NCI-H187 (cell line): ENCODE measurements at places on chromosomes 2 and 18.

GRCh38 chr2:175575346-175576258 is 394.1 kb upstream of the ATP5MC3 start:
- DNase-seq = no peak

GRCh38 chr2:24382363-24383073 is 22.2 kb upstream of the ITSN2 start:
- no peak for DNase-seq

DNA sequence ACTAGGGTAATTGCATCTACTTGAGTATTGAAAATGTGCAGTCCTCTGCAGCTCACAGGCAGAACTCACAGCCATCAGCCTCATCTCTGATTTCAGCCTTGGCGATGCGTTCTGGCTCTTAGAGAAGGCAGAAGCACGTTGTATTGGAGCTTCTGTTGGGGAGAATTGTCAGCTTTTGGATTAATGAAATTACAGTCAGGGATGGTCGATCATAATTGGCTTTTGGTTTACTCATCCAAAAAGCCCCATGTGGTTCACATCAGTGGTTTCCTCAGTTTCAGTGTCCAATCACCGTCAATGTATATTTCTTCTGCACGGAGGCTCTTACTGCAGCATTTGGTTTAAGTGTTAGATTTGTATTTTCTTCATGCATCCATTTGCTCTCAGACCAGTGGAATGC is 218.5 kb upstream of the SOX11 start:
- peak; percentile 74 for DNase-seq

- no peak for DNase-seq
Measured at GRCh38 chr18:65822826-65823225, 72.0 kb downstream of the CDH7 start.

DNA sequence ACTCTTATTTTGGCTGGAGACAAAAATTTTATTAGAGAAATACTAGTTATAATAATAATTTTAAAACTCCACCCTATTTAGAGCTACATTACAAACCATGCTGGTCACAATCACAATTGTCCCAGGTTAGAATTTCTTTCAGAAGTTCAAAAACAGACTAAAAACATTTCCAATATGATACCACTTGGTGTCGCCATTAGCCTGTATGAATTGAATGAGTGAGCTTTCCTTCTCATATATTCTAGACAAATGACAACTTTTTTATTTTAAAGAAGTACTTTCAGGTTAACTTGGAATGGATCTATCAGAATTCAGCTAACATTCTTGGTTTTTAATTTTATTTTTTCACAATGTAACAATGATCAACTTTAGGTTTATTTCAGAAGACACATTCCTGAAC is 48.0 kb downstream of the SERPINB8 start:
- no peak for DNase-seq

- DNase-seq = no peak
Measured at GRCh38 chr2:161415987-161416707, at the start of gene TBR1. Gene TBR1 (plus strand): TSS chr2:161416297. CDS start chr2:161416411, 114 bp downstream.

GRCh38 chr2:132676999-132677398 is 7.0 kb upstream of the LYPD1 start:
- DNase-seq = no peak

- no peak for DNase-seq
Measured at GRCh38 chr18:31680831-31681568, 3.4 kb downstream of the B4GALT6 start.

- DNase-seq = no peak
Measured at GRCh38 chr2:126864861-126865260, 33.8 kb upstream of the TEX51 start.
